ENCODE measurements at places on chromosomes 7 and 10.
A peak's percentile ranks its signal among the peaks of the same experiment; 100 is the strongest.

DNA sequence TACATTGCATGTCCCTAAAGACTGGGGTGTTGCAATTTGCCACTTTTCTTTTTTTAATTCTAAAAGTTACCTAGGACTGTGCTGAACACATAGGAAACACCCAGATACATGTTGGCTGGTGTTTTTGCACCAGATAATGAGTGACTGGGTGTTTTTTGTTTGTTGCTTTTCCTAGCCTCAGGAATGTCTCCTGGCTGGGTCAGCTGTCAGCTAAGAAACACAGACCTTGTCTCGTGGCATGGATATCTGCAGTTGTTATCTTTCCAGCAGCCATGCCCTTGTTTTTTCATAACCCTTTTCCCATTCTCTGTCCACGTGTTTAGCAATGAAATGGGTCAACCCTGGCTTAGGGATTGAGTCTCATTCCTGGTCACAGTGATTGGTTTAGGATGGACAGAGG, 433.9 kb upstream of the ZMIZ1 start:
- no peak for DNase-seq

DNA sequence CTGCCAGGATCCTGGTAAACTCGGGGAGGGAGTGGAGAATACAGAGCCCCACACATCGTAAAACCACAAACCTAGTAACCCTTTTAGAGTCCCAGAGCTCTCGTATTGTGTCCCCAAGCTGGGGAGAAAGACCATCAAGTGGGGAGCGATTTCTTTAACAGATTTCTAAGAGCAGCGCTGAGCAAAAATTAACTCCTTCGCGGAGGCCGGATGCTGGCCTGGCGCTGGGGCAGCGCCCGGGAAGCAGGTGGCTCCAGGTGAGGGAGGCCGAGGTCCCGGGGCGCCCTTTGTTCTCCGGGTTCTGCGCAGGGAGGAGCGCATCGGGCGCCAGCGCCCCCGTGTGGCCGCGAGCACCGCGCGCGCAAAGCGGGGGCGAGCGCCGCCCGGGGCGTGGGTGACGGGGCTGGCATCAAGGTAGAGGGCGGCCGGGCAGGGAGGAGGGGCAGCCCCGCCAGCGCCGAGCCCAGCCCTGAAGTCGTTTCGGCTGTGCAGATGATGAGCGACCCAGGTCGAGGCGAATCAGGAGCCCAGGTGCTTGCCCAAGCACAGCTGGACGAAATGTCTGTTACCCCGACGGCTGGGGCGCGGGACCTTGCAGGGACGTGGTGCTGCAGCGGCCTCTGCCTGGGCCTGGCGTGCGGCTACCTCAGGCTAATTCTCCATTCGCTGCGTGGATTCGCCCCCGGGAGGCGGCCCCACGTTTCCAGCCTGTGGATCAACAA, 10.4 kb upstream of the FGFR2 start:
- DNase-seq, result no peak

- DNase-seq, result peak; percentile 84
These were observed 2.1 kb downstream of the VIM start for GRCh38 chr10:17229967-17230682.

GRCh38 chr7:112080441-112080840, 125.8 kb downstream of the DOCK4 start:
- peak; percentile 49 for DNase-seq

Measured in hematopoietic multipotent progenitor cell (in vitro differentiated cells).